Urothelium cell line (cell line): ENCODE measurements at places on chromosomes 5 and 9.

GRCh38 chr5:90994796-90995195, 388.3 kb downstream of the ARRDC3 start:
- no peak for DNase-seq

GRCh38 chr9:38160613-38161215, 91.7 kb upstream of the SHB start:
- DNase-seq, result peak; percentile 72

DNA sequence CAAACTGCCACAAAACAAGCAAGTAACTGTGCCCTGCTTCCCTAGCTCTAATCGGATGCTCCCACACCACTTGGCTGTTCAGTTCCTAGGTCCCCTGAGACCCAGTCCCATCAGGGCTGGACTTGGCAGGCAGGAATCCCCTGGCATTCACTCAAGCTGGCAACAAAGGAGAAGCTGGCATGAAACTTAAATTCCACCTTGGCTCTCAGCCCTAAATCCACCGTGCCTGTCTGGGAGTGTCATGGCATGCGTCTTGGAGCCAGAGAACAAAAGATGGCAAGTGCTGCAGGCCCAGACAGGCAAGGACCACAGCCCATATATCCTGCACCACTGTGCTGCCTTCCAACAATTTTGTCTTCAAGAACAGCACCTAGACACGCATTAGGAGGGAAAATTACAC, 38.2 kb downstream of the ETF1 start:
- DNase-seq, result no peak

DNA sequence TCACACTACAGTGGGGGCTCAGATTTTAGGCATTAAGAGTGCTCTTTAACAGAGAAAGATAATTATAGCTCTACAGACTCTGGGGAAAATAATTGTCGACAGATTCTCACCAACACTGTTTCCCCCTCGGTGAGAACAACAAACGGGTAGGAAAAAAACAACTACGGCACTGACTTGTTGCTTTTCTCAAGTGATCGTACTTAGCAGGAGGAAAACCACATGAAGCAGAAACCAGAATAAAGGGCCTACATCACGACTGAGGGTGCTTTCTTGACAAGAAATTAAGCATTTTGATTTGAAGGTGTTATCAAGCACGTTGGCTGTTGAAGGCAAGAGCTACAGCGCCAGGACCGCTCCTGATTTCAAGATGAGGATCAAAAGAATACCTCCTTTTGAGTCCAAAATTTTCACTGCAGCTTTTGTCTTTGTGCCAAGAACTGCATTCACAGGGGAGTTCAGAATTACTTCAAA, 27.2 kb upstream of the CER1 start:
- no peak for DNase-seq

GRCh38 chr5:1163366-1163765, 38.0 kb upstream of the SLC6A19 start:
- DNase-seq, result no peak

GRCh38 chr9:13606586-13606985, 327.1 kb upstream of the MPDZ start:
- DNase-seq, result no peak

GRCh38 chr9:126611193-126611591, 2.5 kb upstream of the LMX1B start:
- DNase-seq, result no peak

DNA sequence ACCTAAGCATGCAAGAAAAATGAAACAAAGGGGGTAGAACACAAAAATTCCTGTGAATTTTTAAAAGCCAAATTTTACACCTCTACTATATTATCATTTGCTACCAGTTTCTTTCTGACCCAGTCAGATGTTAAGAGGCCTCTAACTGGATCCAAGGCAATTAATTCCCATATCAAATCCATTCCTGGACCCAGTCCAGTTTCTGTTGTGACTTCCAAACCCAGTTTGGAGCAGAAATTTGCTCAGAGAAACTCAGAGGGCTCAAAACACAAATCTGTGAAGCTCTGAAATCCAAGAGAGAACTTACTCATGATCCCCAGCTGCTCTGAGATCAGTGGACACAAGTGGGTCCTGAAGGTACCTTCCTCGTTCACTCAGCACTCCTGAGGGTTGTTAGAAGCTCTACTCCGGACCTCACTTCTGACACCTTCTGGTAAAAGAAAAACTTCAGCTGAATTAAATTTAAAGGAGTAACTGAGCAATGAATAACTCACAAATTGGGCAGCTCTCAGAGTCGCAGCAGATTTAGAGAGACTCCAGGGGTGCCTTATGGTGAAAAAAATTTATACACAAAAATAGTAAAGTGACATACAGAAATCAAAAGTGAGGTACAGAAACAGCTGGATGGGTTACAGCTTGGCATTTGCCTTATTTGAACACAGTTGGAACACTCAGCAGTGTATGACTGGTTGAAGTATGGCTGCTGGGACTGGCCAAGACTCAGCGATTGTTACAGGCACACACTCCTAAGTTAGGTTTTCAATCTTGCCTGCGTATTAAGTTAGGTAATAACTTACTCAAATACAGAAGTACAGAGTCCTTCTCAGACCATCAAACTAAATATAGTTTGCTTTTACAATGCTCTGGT, 32.4 kb downstream of the INSL4 start:
- no peak for DNase-seq

DNA sequence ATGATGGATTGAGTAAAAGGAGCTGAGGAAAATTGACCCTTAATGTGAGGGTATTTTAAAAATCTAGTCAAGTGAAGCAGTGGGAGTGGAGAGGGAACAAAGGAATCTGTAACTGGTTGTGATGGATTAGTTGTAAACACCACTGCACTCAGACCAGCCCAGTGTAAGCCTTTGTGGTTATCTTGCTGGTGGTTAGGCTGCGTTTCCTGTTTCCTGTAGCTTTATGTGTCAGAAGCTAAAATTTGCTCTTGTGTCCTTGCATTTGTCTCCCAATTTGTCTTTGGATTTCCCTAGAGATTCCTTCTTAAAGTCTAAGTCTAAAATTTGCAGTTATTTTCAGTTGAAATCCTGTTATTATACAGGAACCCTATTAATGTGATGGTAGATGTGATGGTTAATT, 6.3 kb downstream of the IFNA21 start:
- DNase-seq, result peak; percentile 3

DNA sequence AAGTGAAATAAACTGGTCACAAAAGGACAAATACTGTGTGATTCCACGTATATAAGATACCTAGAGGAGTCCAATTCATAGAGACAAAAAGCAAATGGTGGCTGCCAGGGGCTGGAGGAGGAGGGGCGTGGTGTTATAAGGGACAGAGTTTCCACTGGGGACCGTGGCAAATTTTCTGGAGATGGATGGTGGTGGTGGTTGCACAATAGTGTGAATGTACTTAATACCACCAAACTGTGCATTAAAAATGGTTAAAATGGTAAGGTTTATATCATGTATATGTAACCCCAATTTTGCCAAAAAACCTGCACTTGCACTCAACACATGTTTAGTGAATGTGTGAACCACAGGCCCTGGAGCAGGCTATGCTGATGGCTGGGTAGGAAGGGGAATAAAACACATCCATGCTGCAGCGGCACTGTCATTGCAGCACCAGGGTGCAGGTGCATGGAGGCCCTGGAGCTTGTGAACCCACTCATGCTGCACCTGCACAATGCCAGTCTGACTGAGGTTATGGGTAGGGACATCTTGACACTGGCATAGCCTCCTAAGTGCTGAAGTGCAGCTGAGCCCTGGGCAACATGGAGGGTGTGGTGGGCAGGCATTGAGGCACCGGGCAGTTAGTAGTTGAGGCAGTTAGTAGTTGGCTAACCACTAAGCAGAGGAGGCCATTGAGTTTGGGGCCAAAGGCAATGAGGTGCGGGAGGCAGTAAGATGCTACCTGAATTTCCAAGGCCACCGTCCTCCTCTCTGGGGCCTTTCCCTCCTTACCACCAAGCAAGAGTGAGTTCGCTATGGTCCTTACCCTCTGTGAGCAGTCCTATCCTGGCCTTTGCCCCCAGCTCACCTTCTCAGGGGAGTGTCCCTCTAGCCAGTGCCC, 3.5 kb upstream of the PHF2 start:
- DNase-seq, result no peak

GRCh38 chr9:77440057-77440456, 208.1 kb downstream of the GNA14 start:
- DNase-seq, result no peak

GRCh38 chr5:79702606-79703380, 13.2 kb downstream of the CMYA5 start:
- DNase-seq, result peak; percentile 14

GRCh38 chr9:127398715-127399400, 1.9 kb downstream of the SLC2A8 start:
- no peak for DNase-seq

- no peak for DNase-seq
Observed at GRCh38 chr5:91378752-91379211, 4.3 kb downstream of the ARRDC3 start.

- no peak for DNase-seq
Observed at GRCh38 chr9:18396102-18396728, 77.7 kb upstream of the ADAMTSL1 start.

- no peak for DNase-seq
Observed at GRCh38 chr9:78280982-78281668, 15.8 kb upstream of the PSAT1 start.

DNA sequence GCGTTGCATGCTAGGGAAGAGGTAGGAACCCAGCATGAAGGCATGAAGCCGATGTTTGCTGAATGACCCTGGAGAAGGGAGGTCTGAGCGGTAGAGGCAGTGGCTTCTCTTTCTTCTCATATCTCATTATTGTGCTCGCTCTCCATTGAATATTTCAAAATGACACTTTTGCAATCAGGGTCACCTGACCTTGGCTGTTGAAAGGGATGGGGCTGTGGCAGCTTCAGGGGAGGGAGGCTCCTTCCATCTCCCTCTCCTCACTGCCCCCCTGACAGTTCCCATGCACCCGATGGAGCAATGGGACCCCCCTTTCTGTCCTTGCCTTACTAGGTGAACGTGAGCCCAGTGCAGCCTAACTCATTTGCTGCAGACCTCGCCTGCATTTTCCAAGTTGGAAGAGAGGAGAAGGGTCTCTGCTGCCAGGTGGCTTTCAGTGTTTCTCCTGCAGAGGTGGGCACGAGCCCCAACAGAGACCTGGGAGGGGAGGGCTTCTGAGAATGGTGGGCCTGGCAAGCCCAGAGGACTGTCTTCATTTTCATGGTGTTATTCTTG, 17.9 kb downstream of the STC2 start:
- no peak for DNase-seq

- peak; percentile 57 for DNase-seq
Observed at GRCh38 chr5:115069087-115069968, 100.4 kb downstream of the TRIM36 start.

DNA sequence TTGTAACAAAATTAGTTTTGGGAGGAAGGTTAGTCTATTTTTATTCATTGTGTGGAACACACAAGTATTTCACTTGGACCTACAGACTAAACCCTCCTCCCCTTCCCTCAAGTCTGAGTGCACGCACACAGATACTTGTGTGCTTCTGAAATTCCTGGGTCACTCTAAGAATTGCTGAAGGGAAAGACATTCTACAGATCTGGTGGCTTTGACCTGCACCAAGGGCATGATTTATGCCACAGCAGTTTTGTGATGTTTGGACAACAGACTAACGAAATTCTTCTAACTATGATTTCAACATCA, 150.5 kb downstream of the ARL15 start:
- DNase-seq, result no peak

- peak; percentile 16 for DNase-seq
Observed at GRCh38 chr5:147560718-147561331, 51.0 kb upstream of the DPYSL3 start.

DNA sequence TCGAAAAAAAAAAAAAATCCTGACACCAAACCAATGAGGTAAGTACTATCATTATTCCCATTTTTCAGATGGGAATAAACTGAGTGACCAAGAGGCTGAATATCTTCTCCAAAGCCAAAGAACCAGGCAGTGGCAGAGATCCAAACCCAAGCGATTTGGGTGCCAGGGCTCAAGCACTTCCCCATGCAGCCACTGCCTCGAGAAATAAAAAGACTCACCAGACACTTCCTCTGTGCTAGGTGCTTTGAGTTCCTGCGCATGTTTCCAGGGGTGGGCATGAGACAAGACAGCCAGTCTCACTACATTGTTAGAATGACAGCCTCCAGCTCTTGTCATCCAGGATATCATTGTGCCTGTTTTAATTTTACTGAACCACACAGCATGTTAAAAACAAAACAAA, 2.3 kb upstream of the RPL26L1 start:
- no peak for DNase-seq

GRCh38 chr5:57717555-57717954, 234.9 kb upstream of the ACTBL2 start:
- DNase-seq, result no peak

- DNase-seq, result no peak
Observed at GRCh38 chr5:116778032-116778431, 203.4 kb upstream of the SEMA6A start.

DNA sequence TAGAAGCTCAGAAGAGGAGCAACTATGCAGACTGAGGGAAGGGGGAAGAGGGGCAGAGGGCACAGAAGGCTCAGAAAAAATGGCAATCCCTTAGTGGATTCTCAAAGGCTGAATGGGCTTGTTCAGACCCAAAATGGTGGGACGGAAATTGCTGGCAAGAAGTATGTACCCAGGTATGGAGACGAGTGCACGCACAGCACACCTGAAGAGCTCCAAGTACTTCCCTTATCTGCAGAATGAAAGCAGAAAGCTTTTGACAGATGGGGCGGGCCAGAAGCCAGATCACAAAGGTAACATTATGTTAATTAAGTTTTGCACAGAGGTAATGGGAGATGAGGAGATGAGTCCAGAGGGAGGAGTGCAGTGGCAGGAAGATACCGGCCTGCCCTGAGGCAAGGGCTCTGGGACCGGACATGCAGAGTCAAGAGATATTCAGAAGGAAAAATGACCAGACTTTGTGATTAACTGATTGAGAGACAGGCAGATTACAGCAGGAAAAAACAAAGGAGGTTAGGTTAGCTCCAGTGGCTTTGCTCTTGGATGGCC, 138.1 kb upstream of the PIK3R1 start:
- DNase-seq, result no peak

DNA sequence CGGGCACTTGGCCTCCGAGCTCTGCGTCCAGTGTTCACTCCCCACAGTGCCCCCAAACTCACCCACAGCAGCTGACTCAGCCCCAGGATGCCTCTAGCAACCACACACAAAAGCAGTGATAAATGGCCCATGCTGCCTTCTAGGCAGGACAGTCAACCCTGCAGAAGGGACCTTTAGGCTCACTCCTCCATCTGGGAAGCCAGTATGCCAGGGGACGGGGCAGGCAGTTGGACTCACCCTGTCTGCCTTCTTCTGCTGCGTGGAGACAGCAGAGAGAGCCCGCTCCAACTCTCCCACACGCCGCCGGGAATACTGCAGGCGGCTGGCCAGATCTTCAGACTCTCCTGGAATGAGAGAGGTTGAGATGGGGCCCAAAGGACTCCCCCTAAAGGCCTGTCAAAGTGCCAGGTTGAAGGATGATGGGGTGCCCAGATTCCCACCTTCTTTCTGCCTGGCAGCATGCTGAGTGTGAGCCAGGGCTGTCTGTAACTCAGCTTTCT, 10.4 kb downstream of the GOLGA2 start:
- no peak for DNase-seq

- DNase-seq, result no peak
Observed at GRCh38 chr5:57804007-57804444, 321.4 kb upstream of the ACTBL2 start.

GRCh38 chr9:136107155-136107952, 11.3 kb downstream of the TMEM250 start:
- DNase-seq, result no peak
